Endodermal cell (in vitro differentiated cells): ENCODE measurements at places on chromosomes 13 and 19.

GRCh38 chr13:25977216-25977615 lies 74.6 kb downstream of the SHISA2 start:
- DNase-seq = peak; percentile 93

- no peak for DNase-seq
These were observed 1079.7 kb downstream of the SLITRK1 start for GRCh38 chr13:82802528-82802927.

GRCh38 chr13:83085186-83085900 lies 796.9 kb downstream of the SLITRK1 start:
- DNase-seq = no peak

DNA sequence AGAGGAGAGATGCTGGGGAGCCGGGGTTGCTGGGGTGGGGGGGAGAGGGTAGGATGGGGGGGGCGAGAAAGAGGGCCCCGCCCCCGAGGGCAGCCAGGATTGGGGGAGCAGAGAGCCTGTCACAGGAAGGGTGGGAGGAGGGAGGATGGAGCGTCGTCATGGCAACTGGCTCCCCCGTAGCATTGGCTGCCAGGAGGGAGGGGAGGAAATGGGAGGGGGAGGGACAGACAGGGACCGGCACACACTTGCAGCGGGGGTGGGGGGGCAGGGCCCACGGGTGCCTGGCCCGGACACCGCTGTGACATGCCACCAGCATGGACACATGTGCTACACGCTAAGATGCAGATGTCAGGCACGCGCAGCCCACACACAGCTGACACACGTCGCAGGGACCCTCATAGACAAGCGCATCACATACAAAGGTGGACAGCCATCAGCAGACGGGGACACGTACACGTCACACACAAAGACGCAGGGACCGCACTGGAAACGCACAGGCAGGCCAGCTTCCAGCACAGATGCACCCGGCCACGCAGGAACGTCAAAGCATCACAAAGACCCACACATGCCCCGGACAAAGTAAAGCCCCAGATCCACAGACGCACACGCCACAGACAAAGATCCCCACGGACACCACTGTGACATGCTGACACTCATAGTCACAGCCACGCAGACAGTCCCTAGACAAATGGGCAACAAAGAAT lies at the start of gene LMTK3:
TSS of gene LMTK3 (minus strand) at position 36 of the 704 bp plus-strand sequence. CDS start 259 bp downstream, outside the sequence.
- no peak for DNase-seq

DNA sequence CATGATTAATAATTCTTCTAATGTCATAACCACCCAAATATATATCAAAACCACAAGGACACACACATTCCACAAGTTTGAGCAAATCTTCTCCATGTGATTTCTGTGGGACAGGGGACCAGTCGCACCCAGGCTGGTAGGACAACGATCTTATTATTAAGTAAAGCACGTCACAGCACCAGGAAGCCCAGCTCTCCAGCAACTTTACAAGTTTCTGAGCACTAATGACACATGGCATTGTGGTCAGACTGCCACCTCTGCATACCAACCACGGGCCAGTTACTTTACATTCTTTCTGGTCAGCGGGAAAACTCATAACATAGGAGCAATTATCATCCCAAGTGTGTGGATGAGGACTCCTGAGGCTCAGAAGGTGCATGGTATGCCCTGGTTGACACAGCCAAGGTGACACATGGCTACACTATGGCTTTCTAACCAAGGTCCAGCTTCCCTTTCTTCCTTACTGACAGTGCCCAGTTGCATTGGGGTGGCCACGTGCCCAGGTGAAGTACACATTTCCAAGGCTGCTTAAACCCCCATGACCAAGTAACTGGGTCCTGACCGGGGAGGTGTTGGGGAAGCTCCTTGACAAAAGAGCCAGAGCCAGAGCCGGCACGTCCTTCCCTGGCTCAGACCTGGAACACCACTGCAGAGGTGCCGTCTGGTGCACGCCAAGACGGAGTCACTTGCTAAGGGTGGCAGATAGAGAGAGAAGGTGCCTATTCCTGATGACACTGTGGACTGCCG lies 27.4 kb downstream of the LATS2 start:
- peak; percentile 41 for DNase-seq

GRCh38 chr19:51407511-51408131 lies 9.8 kb downstream of the SIGLEC10 start:
- DNase-seq = peak; percentile 83

- no peak for DNase-seq
These were observed 43.5 kb downstream of the ATP7B start for GRCh38 chr13:51967482-51968446.

GRCh38 chr19:47786566-47786965 lies 8.1 kb downstream of the SELENOW start:
- DNase-seq = no peak

- peak; percentile 95 for DNase-seq
These were observed 25.3 kb downstream of the ZNF582 start for GRCh38 chr19:56367829-56368711.

DNA sequence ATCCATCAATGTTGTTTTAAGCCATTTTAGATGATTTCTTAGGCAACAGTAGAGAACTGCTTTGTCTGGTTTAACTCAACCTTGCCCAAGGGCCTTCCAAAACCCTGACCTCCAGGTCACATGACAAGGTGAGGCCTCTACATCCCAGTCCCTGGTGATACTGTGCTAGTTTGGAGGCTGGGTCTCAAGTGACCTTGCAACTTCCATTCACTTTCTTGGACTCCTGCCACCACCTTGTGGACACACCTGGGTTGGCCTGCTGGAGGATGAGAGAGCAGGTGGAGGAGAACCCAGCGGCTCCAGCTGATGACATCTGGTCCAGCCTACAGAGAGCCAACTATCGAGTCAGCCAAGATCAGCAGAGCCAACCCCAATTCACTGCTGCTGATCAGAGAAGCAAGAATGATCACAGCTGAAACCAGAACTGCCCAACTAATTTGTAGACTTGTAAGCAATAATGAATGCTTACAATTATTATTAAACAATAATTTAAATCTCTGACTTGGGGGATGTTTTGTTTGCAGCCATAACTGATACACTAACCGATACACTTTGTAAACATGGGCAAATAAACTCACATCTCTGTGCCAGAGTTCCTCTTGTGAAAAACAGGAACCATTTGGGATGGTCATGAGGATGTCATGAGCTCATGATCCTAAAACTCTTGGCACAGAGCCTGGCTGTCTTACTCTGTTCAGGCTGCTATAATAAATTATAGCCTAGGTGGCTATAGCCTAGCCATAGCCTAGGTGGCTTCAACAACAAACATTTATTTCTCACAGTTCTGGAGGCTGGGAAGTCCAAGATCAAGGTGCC lies 11.5 kb downstream of the FAM187B start:
- peak; percentile 68 for DNase-seq

- no peak for DNase-seq
These were observed 448.3 kb downstream of the EFNB2 start for GRCh38 chr13:106087201-106087600.

DNA sequence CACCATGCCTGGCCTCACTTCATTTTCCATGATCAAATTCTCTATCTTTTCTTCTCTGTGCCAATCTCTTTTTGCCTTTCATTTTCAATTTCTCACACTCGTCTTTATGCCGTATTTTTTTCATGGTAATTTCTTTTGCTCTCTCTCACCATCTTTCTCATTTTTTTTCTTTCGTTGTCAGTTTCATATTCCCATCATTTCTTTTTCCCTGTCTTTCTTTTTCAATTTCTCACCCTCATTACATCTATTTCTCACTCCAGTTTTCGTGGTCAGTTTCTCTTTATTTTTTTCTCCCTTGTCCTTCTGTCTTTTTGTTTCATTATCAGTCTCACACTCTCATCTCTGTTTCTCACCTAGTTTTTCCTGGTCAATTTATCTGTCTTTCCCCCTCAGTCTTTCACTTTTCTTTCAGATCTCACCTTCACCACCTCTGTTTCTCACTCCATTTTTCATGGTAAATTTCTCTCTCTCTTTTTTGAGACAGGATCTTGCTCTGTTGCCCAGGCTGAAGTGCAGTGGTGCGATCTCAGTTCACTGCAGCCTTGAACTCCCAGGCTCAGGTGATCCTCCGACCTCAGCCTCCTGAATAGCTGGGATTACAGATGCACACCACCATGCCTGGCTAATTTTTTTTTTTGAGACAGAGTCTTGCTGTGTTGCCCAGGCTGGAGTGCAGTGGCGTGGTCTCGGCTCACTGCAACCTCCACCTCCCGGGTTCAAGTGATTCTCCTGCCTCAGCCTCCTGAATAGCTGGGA lies 14.1 kb downstream of the SSC5D start:
- no peak for DNase-seq

DNA sequence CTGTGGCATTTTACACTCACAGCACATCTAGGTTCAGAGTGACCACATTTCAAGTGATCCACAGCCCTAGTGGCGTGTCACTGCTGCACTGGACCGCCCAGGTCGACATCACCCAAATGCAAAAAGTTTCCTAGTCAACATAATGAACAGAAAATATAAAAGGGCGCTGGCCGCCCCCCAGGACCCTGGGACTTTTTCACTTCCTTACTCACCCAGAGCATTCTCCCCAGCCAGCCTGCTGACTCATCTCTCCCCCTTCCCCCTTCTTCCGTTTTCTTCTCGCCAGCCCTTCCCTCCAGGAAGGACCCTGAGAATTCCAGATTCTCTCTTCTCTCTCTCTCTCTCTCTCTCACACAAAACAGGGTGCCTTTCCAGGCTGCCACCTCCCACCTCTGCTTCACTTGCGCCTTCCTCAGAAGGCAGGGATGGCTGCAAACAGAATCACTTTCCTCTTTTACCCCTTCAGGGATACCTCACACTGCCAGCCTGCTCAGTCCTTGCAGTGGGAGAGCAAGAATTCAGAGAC lies 21.0 kb upstream of the GRWD1 start:
- DNase-seq = peak; percentile 80

DNA sequence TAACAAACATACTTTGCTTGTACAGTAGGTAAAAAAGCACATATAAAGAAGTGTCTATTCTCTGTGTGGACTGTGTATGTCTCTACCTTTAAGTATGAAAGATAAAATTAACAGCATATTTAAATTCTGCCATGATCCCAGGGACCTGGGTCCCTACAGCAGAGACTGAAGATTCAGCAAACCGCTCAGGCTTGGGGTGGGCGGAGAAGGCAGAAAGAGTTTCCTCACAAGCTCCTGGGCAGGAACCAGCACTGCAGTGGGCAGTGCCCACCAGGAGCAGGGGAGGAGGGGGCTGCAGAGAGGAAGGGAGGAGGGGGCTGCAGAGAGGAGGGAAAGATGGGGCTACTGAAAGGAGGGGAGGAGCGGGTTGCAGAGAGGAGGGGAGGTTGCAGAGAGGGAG lies 44.6 kb upstream of the GRTP1 start:
- DNase-seq = peak; percentile 31

GRCh38 chr19:49114630-49115363 lies 627 bp downstream of the LIN7B start:
- DNase-seq = peak; percentile 88

DNA sequence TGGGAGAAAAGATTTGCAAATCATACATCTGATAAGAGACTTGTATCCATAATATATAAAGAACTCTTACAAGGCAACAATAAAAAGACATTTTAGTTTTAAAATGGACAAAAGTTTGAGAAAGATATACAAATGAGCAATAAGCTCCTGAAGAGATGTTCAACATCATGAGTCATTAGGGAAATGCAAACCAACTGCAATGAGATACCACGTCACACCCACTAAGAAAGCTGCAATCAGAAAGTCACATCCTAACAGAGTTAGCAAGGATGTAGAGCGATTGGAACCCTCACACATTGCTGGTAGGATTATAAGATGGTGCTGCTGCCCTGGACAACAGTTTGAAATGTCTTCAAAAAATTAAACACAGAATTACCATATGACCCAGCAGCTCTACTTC lies 50.3 kb downstream of the GSX1 start:
- DNase-seq = no peak

DNA sequence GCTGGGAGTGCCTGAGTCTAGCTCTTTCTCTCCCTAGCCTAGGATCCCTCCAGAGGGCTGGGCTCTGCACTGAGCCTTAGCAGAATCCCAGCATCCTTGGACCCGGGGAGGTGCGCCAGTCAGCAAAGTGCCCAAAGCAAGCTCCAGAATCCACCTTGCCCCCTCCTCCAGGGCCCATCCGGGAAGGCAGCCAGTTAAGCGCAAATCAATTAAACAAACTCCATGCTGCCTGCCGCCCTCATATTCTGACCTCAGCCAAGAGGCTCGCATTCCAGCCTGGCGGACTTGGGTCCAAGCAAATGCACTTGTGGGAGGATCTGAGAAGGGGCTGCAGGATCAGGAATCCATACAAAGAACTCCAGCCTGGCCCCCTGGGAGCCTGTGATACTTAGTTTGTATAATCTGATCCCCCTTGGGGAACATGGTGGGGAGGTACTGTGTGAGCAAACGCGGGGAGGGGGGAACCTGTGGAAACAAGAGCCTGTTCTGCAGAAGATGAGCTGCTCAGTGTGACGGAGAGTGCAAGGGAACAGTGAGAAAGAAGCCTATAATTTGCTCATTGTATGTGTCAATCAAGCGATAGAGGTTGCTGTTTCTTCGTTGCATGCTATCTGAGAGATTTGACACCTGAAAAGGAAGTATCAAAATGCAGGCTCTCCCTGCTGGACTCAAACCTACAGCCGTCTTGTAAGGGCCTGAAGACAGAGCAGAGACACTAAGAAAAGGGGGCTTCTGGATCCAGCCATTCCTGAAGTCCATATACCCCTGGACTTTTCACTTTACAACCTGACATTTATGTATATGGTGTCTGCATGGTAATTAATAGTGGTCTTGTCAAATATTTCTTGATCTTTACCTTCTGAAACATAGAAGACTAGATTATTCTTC lies 29.4 kb downstream of the ZNRF4 start:
- peak; percentile 89 for DNase-seq

GRCh38 chr13:62171697-62172096 lies 756.0 kb upstream of the PCDH20 start:
- no peak for DNase-seq

DNA sequence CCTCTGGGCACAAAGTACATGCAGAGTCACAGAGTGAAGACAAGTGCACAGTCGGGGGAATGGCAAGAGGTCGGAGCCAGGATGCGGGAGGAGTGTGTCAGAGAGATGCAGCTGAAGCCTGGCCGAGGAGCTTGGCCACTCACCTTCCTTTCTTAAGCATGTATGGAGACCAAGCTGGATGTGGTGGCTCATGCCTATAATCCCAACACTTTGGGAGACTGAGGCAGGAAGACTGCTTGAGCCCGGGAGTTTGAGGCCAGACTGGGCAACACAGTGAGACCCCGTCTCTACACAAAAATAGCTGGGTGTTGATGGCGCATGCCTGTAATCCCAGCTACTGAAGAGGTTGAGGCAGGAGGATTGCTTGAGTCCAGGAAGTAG lies 67.0 kb downstream of the LATS2 start:
- DNase-seq = peak; percentile 30

DNA sequence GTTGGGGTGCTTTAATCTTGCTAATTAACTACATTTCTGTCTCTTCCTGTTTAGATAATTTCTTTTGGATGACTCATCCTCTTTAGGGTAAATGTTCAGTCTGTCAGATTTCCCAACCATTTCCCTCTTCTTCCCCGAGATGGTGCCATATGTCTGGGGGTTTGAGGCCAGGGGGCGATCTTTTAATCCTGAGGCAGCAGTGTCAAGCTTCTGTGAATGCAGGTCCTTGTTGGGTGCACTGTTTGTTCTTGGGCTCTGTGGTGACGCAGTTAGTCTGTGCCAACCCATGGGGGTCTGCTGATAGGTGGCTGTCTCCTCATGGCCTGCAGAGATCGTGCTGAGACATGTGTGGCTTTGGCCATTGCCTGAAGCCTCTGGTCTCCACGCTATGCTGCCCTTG lies 420.4 kb downstream of the NDFIP2 start:
- no peak for DNase-seq

GRCh38 chr13:73922493-73923393 lies 211.5 kb downstream of the KLF12 start:
- DNase-seq = no peak

- DNase-seq = peak; percentile 96
These were observed 8.0 kb upstream of the ZNF358 start for GRCh38 chr19:7507884-7508283.
